ENCODE measurements at places on chromosomes 1 and 21.

DNA sequence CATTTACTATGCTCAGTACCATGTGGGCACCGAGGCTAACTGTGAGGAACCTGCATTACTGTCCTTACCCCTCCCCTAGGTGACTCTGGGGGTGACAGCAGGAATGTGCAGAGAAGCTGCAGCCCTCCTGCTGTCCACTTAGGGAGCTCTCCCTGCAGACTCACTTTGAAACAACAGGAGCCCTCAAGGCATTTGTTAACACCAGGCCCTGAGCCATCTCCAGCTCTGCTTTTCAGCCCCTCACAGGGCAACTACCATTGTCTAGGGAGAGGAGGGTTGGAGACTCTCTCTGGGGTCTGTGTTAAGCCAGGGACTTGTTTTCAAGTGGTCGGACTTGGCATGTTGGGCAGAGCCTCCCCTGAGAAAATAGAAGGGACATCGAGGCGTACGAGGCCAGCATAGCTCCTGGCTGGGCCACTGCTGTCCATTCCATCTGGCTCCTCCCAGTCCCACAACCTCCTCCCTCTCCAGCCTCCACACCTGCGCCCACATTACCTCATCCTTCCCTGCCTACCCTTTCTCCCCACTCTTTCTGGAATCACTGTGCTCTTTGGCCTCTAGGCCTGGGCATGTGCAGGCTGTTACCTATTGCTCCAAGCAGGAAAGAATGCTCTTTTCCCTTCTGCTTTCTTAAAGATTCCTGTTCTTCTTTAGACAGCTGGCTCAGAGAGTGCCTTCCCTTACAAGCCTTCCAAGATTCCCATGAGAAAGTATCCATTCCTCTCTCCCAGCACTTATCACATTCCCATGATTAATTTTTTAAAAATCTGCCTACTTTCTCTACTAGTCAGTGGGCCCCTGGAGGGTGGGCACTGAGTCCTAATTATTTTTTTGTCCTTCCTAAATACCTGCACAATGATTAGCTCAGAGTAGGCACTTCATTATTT is 102.7 kb upstream of the GCLM start:
- DNase-seq: no peak

GRCh38 chr1:4178501-4179113 is 278.5 kb upstream of the C1orf174 start:
- no peak for DNase-seq

- DNase-seq: no peak
Measured at GRCh38 chr1:27666791-27667254, 5.2 kb downstream of the IFI6 start.

DNA sequence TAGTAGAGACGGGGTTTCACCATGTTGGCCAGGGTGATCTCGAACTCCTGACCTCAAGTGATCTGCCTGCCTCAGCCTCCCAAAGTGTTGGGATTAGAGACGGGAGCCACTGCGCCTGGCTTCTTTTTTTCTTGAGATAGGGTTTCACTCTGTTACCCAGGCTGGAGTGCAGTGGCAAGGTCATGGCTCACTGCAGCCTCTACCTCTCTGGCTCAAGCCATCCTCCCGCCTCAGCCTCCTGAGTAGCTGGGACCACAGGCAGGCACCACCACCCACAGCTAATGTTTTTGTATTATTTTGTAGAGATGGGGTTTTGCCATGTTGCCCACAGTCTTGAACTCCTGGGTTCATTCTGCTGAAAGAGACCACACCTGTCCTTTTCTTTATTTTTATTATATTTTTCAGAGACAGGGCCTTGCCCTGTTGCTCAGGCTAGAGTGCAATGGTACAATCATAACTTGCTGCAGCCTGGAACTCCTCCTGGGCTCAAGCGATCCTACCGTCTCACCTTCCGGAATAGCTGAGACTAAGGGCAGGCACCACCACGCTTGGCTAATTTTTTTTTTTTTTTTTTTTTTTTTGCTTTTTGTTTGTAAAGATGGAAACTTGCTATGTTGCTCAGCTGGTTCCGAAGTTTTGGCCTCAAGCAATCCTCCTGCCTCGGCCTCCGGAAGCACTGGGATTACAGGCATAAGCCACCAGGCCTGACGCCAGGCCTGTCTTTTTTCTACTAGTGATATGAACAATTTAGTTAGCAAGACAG is 3.1 kb downstream of the LMNA start:
- DNase-seq: no peak

- no peak for DNase-seq
Measured at GRCh38 chr1:74650561-74650960, 23.0 kb downstream of the ERICH3 start.

GRCh38 chr1:176670853-176671252 is 207.9 kb downstream of the PAPPA2 start:
- DNase-seq: no peak

DNA sequence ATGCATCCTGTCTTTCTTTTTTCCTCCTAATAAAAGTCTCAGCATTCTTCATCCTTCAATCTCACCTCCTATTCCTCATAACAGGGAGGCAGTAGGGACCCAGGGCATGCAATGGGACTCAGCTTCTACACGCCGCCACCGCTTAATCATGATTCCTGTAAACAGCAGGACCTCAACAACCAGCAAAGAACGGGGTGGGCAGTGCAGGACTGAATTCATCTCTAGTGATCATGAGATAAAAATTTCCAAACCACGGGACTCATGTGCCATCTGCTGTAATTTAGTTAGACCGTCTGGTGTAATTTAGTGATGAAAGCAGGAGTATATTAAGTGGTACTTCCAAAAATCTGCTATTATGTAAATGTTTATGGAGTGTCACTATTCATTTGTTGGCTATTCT is 5.4 kb downstream of the PRAMEF12 start:
- no peak for DNase-seq

DNA sequence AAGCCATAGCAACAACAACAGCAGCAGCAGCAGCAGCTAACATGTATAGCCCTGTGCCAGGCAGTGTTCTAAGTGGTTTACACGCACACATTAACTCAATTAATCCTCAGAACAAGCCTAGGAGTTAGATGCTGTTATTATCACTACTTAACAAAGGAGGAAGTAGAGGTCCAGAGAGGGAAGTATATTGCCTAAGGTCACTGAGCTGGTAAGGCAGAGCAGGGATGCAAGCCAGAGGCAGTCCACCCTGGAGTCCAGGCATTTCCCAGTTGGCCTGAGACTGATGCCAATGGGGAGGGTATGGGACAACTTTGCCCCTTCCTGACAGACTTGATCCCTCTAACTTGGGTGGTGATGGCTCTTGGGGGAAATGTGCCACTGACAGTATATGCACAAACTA is 6.8 kb downstream of the CDC14A start:
- no peak for DNase-seq

Measured in neural crest cell (in vitro differentiated cells).